ENCODE measurements at places on chromosomes 1 and 21. TPM values are rescaled to one million over a fixed set of nuclear protein-coding genes. Genes with fewer than 3 reads are reported as not detected.

LRRC53 gene
- total RNA-seq = not detected

GRCh38 chr1:23200883-23201282 is 16.4 kb downstream of the HTR1D start:
- no peaks in the 10 kb centered on the region for H3K36me3 ChIP-seq
- no peaks in the 10 kb centered on the region for H3K27me3 ChIP-seq
- no peak overlapping the region for H3K4me3 ChIP-seq
- no peak overlapping the region for H3K27ac ChIP-seq
- H3K4me1 ChIP-seq = no peaks in the 10 kb centered on the region

GRCh38 chr1:14466006-14466405 is 132.5 kb upstream of the KAZN start:
- no peaks in the 10 kb centered on the region for H3K36me3 ChIP-seq
- DNase-seq = no peak
- H3K27me3 ChIP-seq = no peaks in the 10 kb centered on the region
- H3K27ac ChIP-seq = no peak overlapping the region
- H3K4me3 ChIP-seq = no peak overlapping the region

DNA sequence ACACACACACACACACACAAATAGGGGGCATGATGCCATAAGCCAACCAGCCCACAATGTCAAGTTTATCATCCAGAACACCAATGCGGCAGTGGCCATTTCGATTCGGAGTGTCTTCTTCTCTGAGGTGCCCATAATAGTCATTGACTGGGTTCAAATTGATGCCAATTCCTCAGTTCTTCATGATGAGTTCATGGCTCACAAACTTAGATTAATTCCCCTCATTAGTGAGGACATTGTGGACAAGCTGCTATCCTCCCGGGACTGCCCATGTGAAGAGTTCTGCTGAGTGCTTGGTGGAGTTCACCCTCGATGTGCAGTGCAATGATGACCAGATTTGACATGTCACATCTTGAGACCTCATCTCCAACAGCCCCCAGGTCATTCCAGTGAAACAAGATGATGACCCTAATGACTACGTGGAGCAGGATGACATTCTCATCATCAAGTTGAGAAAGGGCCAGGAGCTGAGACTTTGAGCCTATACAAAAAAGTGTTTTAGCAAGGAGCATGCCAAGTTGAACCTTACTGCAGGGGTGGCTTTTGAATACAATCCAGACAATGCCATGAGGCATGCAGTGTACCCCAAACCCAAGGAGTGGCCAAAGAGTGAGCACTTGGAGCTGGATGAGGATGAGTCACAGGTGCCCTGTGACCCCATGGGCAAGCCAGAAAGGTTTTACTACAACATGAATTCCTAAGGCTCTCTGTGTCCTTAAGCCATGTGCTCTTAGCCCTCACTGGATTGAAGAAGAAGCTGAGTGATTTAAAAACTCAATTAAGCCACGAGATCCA is 211.6 kb upstream of the SAMSN1 start:
- H3K36me3 ChIP-seq = no peaks in the 10 kb centered on the region
- no peak for DNase-seq
- H3K27me3 ChIP-seq = no peaks in the 10 kb centered on the region
- no peak overlapping the region for H3K4me3 ChIP-seq

DNA sequence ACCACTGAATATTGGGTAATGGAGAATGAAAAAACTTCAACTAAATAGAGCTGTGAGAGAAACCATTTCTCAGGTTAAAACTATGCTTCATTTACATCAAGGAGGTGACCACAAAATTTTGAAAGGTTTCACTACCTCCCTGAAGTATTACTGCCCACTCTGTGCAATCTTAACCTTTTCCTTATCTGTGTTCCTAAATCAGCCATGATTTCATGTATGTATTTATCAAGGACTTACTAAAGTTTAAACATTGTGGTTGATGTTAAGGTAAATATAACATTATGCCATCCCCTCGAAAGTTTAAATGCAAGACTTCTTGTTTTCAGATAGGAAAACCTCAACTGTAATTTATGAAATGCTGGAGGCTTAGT is 84.4 kb downstream of the CLEC20A start:
- DNase-seq = no peak
- H3K4me1 ChIP-seq = no peaks in the 10 kb centered on the region
- no peak overlapping the region for H3K4me3 ChIP-seq
- H3K27ac ChIP-seq = no peak overlapping the region
- H3K36me3 ChIP-seq = no peaks in the 10 kb centered on the region
- H3K27me3 ChIP-seq = no peaks in the 10 kb centered on the region

- H3K27ac ChIP-seq = no peak overlapping the region
- no peaks in the 10 kb centered on the region for H3K27me3 ChIP-seq
- DNase-seq = no peak
- H3K4me1 ChIP-seq = no peaks in the 10 kb centered on the region
These were observed 9.5 kb downstream of the RER1 start for GRCh38 chr1:2400950-2401649.

GRCh38 chr1:40830419-40830943 is 31.7 kb downstream of the CITED4 start:
- H3K4me1 ChIP-seq = peaks cover 31% of the 10 kb centered on the region
- H3K27ac ChIP-seq = no peak overlapping the region
- H3K4me3 ChIP-seq = no peak overlapping the region
- H3K27me3 ChIP-seq = no peaks in the 10 kb centered on the region
- no peaks in the 10 kb centered on the region for H3K36me3 ChIP-seq
